ENCODE measurements at places on chromosomes 6 and 20.
A peak's percentile ranks its signal among the peaks of the same experiment; 100 is the strongest.

- no peak for DNase-seq
These were observed 19.1 kb downstream of the SIRPB1 start for GRCh38 chr20:1600736-1601135.

GRCh38 chr6:42960243-42961019, at the start of gene GNMT:
GNMT (plus strand) TSS chr6:42960754; CDS start chr6:42960768, 14 bp downstream.
- no peak for DNase-seq

GRCh38 chr20:16922834-16923233, 174.7 kb downstream of the OTOR start:
- no peak for DNase-seq

DNA sequence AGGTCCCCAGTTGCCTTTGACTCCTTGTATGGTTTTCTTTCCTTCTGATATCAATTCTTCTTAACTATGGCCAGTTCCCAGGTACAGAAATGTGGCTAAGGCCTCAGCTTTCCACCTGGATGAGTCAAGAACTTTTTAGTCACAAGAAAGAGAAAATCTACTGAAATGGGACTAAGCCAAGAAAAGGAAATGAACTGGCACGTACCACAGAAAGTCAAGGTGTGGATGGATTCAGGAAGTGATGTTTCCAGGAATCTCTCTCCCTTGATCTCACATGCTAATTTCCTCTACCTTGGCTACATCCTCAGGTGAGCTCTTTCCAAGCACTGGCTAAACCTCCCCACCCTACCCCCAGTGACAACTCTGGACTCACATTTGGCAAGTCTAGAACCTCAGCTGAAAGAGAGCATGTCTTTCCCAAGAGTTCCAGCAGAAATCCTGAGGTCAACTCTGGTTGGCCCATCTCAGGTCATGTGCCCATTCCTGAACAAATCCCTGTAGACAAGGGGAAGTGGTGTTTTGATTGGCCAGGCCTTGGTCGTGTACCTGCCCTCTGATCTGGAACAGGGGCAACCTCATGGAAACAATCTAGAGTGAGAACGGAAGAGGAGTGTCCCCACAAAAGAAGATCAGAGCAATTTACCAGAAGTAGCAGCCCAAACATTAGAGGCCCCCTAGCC, 205.3 kb downstream of the NFATC2 start:
- DNase-seq = no peak

- DNase-seq = no peak
These were observed 16.9 kb upstream of the APMAP start for GRCh38 chr20:25009218-25010145.

DNA sequence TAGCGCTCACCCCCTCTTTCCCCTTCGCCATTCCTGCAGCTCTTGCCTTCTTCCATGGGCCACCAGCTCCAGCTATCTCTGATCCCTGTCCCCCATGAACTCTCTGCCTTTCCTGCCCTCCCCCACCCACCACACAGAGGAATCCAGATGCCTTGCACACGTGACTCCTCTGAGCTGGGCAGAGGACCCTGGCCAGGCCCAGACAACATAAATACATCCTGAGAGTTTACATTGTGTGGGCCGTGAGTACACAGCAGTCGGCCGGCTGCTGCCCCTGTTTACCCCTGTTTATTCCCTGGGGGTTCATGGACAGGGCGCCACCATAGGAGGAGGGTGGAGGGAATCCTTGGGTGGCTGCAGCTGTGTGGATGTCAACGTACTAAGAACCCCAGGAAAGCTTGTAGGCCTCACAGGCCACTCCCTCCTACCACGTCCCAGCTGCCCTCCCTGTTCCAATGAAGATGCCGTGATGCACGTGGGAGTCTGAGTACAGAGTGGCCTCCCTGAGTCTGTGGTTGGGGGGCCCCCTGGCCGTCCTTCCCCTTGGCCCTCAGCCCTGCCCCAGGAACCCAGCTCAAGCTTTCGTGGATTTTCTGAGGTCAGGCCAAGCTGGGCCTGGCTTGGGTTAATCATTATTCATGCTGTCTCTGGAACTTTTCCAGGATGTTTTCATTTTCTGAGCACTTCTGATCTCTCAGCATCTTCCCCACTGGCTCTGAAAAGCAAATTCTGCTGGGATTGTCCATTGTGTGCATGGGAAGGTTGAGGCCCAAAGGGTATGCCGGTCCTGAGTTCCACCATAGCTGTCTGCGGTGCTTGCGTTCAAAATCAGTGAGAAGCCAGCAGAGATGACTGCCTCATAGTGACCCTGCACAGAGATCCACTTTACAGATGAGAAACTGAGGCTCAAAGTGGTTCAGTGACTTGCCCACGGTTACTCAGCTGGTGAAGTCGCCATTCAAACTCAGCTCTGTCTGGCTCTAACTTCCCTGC, 136.3 kb downstream of the MRPL14 start:
- no peak for DNase-seq

DNA sequence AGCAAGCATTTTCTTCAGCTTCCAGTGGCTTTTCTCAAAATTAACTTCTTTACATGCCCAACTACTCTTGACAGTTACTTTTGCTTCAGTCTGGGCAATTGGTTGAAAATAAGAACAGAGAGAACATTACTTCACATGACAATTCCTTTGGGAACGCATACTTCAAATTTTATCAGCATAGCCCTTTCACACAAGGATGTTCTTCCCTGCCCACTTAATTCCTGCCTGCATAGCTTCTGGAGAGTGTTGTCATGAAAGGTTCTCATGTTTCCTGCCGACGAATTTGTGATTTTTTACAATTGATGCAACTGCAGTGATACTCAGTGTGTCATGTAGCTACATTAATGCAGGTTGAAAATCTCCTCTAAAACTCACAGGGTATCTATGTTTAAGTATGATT, 22.0 kb upstream of the SNRNP48 start:
- no peak for DNase-seq

GRCh38 chr6:89562093-89562973, 76.2 kb downstream of the LYRM2 start:
- DNase-seq = no peak

DNA sequence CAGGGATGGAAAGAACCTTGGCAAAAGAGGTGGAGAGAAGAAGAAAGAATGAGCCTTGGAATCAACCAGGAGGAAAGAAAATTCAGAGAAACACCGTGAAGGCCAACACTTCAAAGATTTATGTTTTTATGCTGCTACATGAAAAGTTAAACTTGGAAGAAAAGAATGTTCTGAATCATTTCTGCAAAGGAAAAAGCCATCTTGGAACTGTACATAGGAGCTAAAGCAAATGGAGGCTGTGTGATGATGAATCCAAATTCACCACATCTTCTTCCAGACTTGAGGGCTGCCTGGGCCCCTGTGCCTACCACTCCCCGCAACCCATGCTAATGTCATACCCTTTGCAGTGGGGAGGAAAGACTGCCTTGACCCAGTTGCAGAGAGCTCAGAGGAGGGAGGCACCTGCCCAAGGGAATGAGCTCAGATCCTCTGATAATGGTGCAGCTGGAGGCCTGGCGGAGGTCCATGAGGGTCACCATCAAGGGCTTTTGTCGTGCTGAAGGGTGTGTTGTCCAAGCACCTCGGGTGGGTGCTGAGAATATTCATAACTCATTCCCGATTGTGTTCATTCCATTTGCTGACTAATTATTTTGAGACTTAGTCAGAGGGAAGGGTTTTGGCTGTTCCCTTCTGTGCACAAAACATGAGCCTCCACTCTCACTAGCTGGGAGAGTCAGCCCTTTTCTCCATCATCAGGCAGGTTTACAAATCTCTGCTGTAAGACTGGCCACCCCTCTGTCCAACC, 245.8 kb upstream of the JAG1 start:
- DNase-seq = no peak

- DNase-seq = no peak
These were observed 136.1 kb downstream of the FOXC1 start for GRCh38 chr6:1745814-1746213.

DNA sequence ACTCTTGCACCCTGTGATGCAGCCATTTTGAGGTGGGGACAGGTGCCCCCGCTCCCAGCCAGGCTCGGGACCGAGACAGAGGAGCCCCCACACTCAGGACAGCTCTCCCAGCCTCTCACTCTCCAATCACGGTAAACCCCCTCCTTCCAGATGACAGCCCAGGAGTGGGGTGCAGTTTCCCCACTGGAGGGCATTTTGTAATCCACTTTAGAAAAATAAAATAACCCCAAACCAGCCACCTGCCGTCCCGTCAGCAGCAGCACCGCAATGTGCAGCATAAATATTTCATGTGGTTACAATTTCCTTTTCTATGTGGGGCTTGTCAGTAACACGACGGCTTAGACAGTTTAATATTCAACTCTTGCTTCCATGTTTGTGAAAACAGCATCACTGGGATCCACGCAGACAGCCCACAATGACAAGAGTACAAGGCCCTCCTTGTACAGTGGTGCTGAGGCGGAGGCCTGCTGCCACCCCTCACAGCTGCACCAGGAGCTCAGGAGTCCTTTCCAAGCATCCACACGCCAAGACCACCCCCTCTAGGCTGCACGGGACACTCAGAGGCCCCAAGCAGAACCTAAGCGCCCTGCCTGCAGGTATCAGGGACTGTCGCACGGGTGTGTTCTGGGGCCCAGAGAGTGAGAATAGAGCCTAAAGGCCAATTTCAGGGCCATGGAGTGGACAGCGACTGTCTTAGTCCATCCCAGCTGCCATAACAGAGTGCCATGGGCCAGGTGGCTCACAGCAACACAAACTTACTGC, 116.7 kb downstream of the JPH2 start:
- no peak for DNase-seq

- DNase-seq = peak; percentile 87
These were observed 23.7 kb downstream of the SNRPB start for GRCh38 chr20:2446845-2447244.

GRCh38 chr6:93392797-93393196, 26.6 kb downstream of the EPHA7 start:
- no peak for DNase-seq

GRCh38 chr6:1068068-1068467, 243.8 kb upstream of the FOXQ1 start:
- no peak for DNase-seq

GRCh38 chr6:15761045-15761502, 98.2 kb upstream of the DTNBP1 start:
- no peak for DNase-seq

- DNase-seq = no peak
These were observed 162.7 kb upstream of the SGK1 start for GRCh38 chr6:134480593-134480992.

- no peak for DNase-seq
These were observed 237.8 kb downstream of the SYNE1 start for GRCh38 chr6:152399399-152399798.

DNA sequence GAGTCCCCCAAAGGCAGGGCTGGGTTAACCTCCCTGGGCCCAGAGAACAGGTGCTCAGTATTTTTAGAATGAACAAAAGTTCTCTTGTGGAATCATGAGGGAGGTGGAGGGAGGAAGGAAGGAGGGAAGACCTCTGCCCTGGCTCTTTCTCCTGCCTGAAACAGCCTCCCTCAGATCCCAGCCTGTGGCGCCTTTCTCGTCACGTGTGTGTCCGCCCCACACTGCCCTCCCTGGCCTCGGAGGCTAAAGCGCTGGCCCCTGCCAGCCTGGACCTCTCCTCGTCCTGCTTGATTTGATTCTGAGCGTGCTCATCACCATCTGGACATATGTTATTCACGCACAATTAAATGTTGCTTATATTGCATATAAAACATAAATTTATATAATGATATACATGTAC, 40.9 kb downstream of the PHACTR3 start:
- no peak for DNase-seq

DNA sequence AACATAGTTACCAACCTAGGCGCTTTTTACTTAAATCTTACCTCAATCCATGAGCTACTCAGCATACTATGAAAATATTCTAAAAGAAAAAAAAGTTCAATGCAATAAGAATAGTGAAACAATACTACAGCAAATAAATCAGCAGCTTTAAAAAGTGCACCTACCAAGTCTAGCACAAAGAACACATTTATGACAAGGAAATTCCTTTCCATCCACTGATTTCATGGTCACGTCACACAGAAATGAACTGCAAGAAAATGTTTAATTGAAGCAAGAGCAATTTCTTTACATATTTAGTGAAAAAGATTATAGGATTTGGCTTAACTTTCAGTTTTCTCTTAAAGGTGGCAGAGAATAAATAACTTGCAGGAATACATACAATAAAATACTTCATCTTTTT, 36.2 kb downstream of the IBTK start:
- no peak for DNase-seq

GRCh38 chr6:110075406-110075805, 97.3 kb downstream of the GPR6 start:
- DNase-seq = no peak

DNA sequence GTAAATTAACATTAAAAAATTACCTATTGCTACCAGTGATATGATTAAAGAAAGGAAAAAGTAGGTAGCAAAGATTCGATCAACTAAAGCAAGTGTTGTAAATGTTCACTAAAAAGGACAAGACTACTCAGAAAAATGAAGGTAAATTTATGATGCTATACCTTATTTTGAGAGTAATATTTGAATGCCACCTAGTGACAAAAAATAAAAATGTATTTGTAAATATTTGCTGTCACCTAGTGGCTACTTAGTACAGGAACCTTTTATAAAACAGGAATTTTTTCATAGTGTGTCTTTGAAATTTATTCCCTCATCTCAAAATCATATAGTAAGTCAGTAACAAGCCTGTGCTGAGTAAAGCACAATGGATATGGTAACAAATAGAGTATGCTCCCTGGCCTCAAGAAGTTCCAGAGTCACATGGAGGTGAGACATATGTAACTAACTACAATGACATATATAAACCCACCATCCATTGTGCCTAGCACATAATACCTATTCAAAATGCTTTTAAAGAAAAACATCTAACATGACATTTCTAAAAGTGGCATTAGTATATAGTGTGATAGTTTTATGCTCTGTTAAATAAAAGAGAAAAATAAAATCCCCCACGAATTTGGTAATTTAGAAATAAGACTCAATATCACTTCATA, 193.1 kb upstream of the SIM1 start:
- no peak for DNase-seq

DNA sequence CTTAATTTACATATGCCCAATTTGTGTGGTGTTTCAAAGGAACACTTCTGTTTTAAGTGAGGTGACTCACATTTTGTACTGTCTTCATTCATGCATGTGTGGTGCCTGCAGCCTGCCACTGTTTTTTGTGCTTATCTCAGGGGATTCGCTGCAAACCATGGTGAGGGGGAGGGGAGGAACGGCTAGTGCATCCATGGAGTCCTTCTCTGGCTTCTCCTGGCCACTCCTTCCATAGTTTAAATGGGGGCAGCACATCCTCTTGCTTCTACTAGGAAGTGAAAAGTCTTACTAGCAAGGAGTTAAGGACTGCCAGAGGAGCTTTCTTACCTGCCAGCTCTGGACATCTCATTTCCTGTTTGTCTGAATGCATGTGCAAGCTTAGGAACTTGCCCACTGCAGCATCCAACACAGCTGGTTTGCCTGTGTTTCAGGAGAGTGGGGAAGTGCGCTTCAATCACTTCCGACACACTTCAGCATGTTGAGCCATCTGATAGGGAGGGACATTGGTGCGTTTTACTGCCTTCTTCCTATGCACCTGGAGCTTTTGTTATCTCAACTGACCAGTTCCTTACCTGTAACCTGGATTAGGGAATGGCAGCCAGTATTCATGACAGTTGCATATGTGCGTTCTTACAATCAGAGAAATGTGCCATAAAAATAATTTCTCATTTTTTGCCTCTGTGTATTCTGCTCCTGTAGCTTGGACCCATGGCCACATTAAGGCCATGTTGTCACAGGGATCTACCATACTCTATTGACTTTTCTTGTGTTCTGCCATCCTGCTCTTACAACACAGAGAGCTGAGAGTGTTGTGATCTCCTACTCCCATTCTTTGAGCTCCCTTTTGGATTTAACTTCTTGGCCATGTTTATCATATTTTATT, 211.3 kb downstream of the ARID1B start:
- DNase-seq = peak; percentile 5

Data from inflammatory macrophage (primary cell).